Brain microvascular endothelial cell (primary cell): ENCODE measurements at places on chromosomes 3 and 15.

- no peak for DNase-seq
Measured at GRCh38 chr15:27741226-27741860, 357.8 kb downstream of the OCA2 start.

GRCh38 chr3:88036221-88036620 lies 22.6 kb downstream of the CGGBP1 start:
- DNase-seq, result no peak

DNA sequence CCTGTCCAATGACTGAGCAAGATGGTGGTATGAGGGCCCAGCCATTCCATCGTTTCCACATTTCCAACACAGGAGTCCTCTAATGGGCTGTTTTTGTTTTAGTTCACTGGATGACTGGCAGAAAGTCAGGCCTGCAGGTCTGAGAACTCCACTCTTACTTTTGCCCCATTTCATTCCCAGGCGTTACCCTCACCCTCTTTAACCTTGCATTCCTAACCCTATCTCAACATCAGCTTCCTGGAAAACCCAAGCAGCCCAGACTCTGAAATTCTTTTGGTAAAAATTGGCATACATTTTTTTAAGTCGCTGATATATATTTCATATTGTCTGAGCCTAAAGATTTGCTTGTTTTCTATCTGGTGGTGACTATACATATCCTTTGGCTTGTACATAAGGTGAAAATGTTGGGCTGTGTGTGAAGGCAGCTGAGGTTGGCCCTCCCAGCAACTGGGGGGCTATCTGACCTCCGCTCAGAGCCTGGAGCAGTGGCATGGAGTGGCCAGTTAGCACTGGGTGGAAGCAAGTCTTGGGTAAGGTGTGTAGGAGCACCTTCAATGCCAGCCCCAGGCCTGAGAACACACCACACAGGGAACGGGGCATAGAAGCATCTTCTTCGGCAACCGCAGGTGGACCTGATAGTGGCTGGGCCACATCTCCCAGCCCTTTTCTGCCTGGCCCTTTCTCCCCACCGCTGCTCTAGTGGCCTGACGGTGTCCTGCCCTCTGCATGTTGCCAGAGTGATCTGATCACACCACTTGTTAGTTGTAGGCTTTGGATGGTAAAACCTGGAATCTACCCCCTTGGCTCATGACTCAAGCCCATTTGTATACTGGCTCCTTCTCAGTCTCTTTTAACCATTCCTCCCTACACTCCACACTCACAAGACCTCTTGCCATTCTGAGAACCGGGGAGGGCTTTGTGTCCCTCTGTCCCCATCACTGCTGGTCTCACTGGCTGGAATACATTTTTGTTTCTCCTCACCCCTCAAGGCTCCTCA lies 50.0 kb downstream of the AMOTL2 start:
- no peak for DNase-seq

GRCh38 chr15:65930134-65930533 lies 60.8 kb downstream of the RAB11A start:
- no peak for DNase-seq

DNA sequence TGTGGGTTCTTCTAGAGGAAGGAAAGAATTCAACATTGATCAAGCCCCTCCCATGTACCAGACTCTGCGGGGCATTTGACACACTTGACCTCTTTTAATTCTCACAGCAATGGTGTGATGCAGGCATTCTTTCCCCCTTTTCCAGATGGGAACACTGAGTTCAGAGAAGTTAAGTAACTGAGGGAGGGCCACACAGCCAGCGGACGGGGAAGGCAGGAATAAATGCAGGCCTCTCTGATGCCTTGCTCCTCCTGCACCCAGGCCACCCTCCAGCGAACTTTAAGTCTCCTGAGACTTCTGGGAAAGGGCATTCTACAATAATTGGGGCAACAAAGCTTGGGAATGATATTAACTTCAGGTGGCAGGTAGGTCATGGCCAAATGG lies 227.4 kb downstream of the UACA start:
- no peak for DNase-seq

GRCh38 chr3:124097362-124098131 lies 105.6 kb upstream of the ROPN1 start:
- no peak for DNase-seq

- no peak for DNase-seq
Measured at GRCh38 chr3:49339581-49339940, 292 bp downstream of the USP4 start.

- peak; percentile 78 for DNase-seq
Measured at GRCh38 chr3:43155464-43156121, 49.7 kb upstream of the POMGNT2 start.

DNA sequence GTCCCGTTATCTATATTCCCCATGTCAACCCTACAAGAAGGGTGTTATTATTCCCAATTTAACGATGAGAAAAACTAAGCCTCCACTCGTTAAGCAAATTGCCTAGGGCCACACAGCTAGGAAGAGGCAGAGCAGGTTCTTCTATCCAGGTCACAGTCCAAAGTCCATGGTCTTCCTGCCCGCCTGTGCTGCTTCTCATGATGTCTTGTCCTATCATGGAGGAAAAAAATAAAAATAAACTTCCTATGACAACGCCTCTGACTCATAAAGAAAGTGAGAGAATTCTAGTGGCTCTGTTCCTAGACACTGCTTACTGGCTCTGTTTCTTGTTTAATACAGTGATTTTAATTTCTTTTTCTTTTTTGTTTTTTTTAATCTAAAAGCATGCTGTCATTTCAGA lies 9.7 kb downstream of the COL8A1 start:
- peak; percentile 58 for DNase-seq
